ENCODE measurements at places on chromosomes 2 and 18.

DNA sequence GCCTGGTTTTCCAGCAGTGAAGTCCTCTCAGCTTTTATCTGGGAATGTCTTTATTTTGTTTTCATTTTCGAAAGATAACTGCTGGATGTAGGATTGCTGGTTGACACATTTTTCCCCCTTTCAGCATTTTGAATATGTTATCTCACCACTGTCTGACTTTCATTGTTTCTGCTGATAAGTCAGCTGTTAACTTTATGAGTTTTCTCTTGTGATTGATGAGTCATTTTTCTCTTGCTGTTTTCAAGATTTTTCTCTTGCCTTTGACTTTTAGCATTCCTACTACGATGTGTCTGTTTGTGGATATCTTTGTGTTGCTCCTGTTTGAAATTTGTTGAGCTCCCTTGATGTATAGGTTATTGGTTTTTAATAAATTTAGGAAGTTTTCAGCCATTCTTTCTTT lies 85.5 kb downstream of the AGPS start:
- DNase-seq = no peak

GRCh38 chr18:51666763-51667191 lies 469.3 kb upstream of the MEX3C start:
- DNase-seq = no peak

DNA sequence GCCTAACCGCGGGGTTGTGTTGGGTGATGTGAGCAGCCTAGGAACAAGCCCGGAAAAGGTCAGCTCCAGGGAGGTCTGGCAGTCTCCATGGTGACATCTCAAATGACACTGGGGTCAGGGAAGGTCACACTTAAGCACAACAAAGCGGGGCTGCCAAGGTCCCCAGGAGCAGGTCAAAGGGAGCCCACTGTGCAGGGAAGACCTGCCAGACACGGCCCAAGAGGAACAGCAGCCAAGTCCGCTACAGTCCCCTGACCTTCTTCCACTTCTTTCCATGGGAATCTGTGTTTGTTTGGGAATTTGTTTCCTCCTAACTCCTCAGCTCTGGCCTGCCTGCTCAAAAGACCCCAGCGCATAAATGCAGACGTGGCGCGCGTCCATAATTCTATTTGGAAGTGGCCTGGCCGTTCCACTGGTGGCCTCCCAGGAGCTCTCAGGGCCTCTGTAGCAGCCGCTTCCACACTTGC lies 232.1 kb upstream of the COPS8 start:
- DNase-seq = peak; percentile 21

DNA sequence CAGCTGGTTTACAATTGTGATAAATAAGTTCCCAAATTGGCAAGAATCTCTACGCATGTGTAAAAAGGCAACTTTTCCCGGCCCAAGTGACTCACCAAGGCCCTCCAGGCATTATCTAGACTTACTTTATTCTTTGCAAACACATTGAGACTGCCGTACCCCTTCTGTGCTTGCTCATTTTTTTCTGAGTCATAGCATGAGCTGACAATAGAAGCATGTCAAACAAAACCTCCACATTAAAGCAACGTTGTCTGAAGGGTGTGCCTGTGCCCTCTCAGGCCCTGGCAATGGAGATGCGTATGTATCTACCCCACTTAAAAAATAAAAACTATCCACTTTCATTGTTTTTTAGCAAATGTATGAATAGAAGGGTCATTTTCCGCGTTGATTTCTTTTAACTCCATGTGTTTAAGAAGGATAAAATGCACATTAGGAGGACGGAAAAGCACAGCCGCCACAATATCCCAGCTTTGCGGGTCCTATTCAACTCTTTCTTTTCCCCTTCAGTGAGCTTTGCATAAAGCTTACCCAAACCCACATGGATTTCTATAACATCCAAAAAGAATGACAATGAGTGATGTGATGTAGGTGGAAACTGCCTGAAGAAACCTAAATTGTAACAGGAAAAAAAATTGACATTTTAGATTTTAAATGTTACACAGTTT lies 298.2 kb downstream of the CDCA7 start:
- no peak for DNase-seq

DNA sequence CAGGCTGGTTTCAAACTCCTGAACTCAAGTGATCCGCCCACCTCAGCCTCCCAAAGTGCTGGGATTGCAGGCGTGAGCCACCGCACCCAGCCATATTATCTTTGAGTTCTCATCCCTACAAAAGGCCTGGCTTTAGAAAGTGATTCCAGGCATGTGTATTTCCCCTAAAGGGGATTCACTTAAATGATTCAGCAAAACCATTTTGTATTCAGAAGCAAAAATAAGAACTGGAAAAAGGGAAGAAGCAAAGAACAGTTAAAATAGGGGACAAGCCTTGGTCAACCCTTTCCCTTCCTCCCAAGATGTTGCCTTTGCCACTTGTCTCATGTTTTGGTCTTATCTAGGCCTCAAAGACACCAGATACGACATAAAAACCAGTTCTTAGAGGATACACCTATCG lies 10.5 kb downstream of the TM4SF20 start:
- DNase-seq = no peak

DNA sequence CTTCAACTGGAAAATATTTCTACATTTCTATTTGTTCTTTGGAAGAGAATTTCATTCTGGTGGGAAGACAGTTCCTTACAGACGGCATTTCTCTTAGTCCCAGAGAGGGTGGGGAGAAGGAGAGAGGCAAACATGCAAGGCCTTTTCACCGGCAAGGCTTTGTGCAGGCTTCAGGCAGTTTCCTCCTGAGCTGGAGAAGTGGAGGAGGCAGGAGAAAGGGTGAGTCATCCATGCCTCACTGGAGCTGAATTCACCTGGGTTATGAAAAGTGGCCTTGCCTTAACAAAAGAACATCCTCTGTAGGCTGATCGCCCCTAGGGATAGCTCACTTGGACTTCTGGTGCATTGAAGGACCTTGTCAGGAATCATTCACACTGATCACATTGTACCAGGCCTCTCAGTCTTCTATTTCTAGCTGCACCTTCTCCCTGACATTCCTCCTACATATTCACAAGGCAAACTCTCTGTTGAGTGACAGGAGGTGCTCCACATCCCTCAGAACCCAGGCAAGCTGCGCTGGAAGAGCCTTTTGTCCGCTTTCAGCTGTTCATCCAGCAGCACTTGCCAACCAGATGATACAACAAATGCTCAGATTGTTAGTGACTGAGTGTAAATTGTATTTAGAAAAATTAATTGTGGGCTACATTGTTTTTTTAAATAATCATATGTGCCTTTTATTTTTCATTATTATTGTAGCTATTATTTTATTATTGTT lies 796.1 kb downstream of the DCDC2C start:
- DNase-seq = no peak

GRCh38 chr18:26335571-26336487 lies 109.6 kb downstream of the TAF4B start:
- no peak for DNase-seq

DNA sequence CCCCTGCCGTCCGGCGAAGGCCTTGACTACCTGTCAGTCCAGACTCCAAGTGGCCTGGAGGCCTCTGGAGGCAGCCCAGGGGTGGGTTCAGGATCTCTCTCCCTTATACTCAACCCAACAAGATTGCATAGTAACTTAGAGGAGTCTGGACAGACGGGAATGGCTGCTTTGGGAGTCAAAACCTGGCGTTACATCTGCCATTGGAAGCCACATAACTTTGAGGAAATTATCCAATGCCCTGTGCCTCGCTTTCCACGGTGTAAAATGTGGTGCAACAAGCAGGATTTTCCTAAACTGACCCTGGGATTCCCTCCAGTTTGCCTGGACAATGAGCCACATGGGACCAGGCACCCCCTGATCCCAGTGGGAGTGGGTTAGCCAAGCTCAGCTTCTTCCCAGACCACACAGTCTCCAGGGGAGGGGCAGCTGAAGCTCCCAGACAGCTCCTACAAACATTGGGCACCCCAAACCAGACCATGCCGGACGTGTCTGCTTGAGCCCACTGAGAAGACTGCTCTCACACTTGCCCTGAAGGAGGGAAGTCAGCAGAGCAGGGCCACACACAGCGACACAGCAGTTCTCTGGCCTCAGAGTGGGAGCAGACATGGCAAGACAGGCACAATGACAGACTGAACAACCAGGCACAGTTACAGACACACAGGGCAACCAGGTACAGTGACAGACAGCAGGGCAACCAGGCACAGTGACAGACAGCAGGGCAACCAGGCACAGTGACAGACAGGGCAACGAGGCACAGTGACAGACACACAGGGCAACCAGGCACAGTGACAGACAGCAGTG lies 65.6 kb upstream of the RAB6C start:
- no peak for DNase-seq

DNA sequence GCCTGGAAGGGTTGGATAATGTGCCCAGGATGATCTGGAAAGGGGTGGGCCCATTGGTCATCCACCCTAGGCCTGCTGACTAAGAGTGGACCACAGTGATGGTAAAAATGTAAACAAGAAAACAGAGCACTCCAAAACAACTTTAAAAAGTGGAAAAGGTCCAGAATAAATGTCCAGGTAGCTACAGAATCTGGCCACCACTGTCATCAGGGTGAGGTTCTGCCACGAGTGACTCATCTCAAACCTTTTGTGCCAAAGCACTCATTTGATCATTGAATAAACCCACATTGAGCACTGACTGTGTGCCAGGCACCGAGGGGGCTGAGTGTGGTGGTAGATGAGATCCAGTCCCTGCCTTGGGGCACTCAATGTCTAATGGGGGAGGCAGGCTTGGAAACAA lies 64.9 kb downstream of the EMX1 start:
- no peak for DNase-seq

GRCh38 chr2:127721978-127722355 lies 20.7 kb downstream of the SFT2D3 start:
- DNase-seq = no peak
